Activated CD8-positive, alpha-beta memory T cell treated with anti-CD3 and anti-CD28 coated beads for 1 hour (primary cell): ENCODE measurements at places on chromosomes 5 and 9.
A peak's percentile ranks its signal among the peaks of the same experiment; 100 is the strongest.

- no peak for DNase-seq
Observed at GRCh38 chr9:120109242-120109641, 470.7 kb downstream of the CDK5RAP2 start.

GRCh38 chr9:135821116-135821515 lies 86.2 kb downstream of the CAMSAP1 start:
- no peak for DNase-seq

DNA sequence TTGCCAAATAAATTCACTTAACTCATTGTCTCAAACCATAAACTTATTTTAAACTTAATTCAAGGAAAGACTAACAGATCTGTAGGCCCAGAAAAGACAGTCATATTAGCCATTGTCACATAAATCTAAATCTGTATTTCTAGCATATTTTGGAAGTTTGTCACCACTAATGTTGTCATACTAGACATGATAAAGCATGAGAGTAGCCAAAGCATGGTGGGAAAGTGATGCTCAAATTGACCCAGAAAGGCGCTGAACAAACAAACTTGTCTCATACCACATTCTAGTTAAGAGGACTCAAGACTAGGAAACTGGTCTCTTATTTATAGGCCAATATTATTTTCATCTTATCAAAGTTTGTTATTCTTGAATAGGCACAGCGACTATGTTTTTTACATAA lies 99.4 kb downstream of the VCAN start:
- no peak for DNase-seq

DNA sequence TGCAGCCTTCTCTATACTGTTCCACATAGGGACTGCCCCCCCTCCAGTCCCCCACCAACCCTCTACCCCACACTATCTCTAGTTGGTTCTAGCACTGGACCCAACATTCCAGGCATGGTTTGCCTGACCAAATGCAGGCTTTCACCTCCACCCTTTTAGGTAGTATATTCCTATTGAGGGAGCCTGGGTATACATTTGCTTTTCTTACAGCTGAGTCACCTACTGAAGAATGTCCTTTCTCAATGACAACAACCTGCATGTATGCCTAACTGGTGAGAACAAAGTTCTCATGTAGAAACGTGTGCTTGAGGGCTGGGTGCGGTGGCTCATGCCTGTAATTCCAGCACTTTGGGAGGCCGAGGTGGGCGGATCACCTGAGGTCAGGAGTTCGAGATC lies 8.2 kb downstream of the TNIP1 start:
- no peak for DNase-seq

- DNase-seq = peak; percentile 38
Observed at GRCh38 chr9:98998441-98999151, 54.9 kb downstream of the COL15A1 start.

GRCh38 chr5:35415309-35415708 lies 185.0 kb upstream of the PRLR start:
- no peak for DNase-seq

DNA sequence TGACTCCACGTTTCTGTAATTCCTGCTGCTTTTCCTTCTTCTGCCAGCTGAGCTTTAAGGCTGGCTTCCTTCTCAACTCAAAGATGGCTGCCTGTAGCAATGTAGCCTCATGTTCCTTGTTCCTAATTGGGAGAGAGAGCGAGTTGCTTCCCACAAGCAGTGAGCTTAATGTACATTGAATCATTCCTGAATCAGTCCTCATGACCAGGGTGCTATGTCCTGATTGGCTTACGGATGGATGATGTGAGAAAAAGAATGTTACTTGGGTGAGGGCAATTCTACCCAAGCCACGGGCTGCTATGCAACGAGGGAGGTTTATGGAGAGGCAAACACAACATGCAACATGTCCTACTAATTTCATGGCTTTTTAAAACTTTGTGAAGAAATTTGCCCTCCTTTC lies 356.2 kb downstream of the RASEF start:
- no peak for DNase-seq

- no peak for DNase-seq
Observed at GRCh38 chr9:96232539-96233241, 69.3 kb downstream of the HSD17B3 start.

DNA sequence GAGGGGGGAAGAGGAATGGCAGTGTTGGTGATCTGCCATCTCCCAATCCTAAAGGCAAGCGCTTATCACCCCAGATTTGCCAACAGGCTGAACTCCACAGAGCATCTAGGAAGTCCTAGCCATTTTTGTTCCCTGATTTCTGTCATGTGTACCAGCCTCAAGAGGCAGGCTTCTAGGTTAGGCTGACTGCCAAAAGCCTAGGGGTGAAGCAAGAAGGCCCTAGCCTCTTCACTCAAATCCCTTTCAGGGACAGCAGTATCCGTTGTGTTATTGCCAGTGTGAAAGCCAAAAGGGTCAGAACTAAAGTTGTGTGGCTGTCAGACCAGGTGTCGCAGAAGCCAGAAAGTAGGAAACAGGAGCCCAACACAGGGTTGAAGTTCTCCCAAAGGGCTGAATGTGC lies 14.7 kb downstream of the IGIP start:
- DNase-seq = no peak

DNA sequence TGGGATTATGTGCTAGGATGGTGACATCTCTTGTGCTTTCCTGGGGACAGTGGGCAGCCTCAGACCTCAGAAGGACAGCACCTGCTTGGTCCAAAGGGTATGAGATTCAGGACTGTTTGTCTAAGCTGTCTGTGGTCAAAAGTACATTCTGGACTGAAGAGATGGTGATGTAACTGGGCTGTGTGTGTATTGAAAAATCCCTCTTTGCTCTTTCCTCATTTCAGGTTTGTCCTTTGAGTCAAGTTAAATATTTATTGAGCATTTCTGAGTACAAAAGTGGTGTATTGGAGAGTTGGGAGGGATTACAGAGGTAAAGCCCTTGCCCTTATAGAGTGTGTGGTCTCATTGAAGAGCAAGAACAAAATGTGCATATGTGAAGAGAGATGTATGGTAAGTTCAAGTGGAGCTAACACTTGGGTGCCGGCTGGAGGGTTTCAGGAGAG lies 46.7 kb downstream of the RCL1 start:
- DNase-seq = no peak

DNA sequence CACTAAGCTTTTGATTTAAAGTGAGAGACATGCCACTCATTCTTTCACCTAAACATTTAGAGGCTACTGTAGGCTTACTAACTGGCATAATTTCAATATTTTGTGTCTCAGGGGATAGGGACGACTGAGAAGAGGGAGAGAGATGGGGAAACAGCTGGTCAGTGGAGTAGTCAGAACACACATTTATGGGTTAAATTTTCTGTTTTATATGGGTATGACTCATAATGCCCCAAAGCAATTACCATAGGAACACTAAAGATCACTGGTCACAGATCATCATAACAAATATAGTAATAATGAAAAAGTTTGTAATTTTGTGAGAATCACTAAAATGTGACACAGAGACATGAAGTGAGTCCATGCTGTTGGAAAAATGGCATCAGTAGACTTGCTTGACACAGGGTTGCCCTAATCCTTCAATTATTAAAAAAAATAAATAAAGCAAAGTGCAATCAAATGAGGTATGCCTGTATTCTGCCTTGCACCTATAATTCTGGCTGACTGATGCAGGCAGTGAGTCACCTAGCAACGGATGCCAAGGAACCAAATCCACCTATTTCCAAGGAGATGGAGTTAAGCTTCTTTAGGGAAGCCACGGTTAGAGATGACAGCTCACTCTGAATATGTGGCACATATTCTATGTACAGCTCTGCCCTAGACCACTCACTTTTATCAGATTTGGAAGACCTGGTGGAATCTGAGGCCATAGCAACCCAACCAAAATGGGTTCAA lies 166.1 kb downstream of the MARCHF11 start:
- DNase-seq = no peak

- DNase-seq = no peak
Observed at GRCh38 chr9:38091310-38092199, 22.5 kb upstream of the SHB start.

GRCh38 chr5:135436951-135437418 lies 10.2 kb downstream of the DCANP1 start:
- DNase-seq = no peak

GRCh38 chr5:142108432-142109330 lies at the start of gene NDFIP1:
TSS of gene NDFIP1 (plus strand) at chr5:142108779. CDS start at chr5:142108975, 196 bp downstream.
- DNase-seq = peak; percentile 54

DNA sequence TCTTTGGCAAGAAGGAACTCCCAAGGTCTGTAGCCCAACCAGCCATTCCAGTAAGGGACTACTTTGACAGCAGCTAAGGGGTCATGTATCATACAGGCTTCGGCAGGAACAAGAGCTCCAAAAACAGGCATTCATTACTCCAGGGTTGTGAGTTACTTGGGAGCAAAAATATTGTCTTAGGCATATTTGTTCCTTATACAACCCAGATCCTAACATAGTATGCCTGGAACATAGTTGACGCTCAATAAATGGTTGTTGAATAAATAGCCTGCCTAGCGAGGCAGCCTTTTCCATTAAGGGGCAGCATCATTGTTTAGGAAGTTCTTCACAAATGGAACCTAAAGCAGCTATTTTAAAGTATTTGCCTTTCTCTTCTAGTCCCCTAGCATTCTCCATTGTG lies 35.8 kb upstream of the FER start:
- DNase-seq = no peak

- no peak for DNase-seq
Observed at GRCh38 chr5:58681943-58682342, 99.1 kb downstream of the RAB3C start.

DNA sequence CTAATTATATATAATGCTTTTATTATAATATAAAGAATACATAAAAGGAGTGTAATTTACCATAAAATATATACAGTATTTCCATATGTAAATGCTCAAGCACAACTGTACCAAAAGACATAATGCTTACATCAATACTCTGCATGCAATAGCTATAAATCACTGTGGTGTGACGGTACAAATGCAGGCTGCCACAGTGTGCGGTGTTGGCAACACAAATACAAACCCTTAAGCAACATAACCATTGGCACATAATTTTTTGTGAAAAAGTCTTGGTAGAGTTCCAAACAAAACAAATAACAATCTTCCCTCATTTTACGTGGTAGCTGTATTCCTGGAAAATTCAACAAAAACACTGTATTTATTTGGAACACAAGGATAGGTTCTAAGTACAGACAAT lies 1.9 kb upstream of the SHISAL2B start:
- DNase-seq = no peak

GRCh38 chr5:170625221-170626165 lies 121.7 kb downstream of the KCNIP1 start:
- no peak for DNase-seq

- DNase-seq = no peak
Observed at GRCh38 chr5:115772731-115773475, 43.6 kb downstream of the CDO1 start.

DNA sequence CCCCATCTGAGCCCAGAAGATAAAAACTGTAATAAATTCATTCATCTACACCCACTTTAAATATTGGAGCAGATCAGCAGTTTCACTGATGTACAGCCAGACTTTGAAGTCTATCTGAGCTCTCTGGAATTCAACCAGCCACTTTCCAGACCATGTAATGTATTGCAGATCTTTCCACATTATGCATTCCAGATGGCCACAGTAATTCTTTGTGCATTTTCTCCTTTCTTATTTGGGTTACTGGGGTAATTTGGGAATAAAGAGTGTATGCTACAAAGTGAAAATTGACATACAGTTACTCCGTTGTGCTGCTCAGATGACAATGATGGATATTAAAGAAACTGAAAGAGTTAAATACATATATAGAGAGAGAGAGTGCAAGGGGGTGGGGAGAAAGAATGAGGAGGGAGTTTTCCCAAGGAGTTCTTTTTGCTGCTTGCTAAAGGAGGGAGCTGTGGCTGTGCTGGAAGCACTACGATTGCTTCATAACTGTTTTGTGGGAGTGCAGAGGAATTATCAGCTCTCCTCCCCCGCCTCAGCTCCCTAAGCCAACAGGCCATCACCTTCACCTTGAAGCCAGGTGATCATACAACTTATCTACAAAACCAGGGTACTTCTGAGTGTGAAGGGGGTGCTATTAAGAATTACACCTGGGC lies 152.8 kb downstream of the GAS1 start:
- DNase-seq = no peak

DNA sequence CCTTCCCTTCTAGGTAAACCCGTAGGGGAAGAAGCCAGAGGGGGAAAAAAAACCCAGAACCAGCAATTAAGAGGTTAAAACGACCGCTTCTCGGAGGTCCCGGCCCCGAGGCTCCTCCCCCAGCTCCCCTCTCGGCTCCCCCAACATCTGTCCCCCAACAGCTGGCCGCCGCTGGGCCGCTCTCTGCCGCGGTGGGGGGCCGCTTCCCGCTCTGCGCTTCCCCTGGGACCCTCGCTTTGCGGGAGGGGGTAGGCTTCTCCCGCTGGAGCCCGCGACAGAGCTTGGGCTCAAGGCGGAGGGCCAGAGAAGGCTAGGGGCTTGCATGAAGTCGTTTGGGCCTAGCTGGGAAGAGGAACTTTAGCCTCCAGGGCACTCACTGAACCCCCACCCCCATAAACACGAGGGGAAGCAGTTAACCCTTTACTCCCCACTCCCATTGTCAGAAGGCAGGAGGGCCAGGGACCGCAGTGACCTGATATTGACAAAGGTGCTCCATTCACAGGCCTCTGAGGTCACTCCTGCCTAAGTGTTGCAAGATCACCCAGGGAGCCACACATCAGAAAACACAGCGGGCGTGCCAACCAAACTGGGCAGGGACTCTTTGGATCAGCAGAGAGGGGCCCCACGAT lies 7.5 kb downstream of the LHX6 start:
- no peak for DNase-seq

- DNase-seq = no peak
Observed at GRCh38 chr5:31157720-31158119, 35.8 kb upstream of the CDH6 start.

DNA sequence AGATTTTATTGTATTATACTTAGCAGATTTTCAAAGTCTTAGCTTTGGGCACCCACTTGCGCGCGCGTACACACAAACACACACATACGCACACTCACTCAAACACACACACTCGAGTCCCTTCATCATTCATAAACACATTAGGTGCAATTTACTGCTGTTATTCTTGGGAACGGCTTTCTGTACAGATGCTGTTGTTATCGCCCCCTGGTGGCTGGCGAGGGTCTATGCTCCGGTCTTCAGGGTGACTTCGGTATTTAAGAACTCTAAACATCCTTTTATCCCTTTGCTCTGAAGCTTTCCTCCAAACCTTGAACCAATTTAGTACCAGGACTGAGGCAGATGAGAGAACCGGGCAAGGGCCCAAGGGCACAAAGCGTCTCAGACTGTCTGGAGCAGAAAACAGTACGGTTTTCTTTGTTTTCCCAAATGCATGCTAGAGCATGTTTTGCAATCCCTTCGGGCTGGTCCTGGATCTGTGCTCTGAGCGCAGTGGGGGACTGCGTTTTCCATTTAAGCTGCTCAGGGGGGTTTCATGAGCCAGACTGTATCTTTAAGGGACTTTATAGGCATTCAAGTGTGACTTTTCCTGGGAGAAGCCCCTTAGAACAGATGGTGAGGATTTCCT lies 1.7 kb upstream of the SLIT3 start:
- peak; percentile 7 for DNase-seq

GRCh38 chr9:89610391-89610925 lies 5.6 kb downstream of the GADD45G start:
- DNase-seq = no peak

DNA sequence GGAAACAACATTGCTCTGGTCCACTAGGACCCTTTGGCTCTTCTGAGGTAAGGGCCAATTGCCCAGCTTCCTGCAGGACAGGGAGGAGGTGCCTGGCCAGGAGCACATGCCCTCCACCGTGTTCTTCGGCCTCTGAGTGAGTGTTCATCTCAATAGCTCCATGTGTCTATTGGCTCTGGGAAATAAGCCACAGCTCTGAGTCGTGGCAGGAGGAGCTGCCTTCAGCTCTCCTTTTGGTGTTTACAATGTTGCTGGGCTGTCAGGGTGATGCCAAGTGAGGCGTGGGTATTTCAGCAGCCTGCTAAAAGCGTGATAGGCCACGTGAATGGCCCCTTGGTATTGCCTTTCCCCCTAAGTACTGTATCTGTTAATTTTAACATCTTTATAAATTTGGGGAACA lies 26.6 kb downstream of the GADD45G start:
- no peak for DNase-seq
